Activated CD8-positive, alpha-beta memory T cell treated with anti-CD3 and anti-CD28 coated beads for 36 hours (primary cell): ENCODE measurements at places on chromosomes 1 and 21. TPM values are rescaled to one million over a fixed set of nuclear protein-coding genes. Genes with fewer than 3 reads are reported as not detected.

GBP7 gene
- 0.08 TPM for total RNA-seq

OR6N1 gene
- not detected for total RNA-seq

TLR5 gene
- total RNA-seq, result 0.23 TPM

PGBD5 gene
- total RNA-seq, result not detected

ACOT11 gene
- 0.57 TPM for total RNA-seq

DRAXIN gene
- 0.06 TPM for total RNA-seq

TDRD5 gene
- not detected for total RNA-seq

NOS1AP gene
- 0.13 TPM for total RNA-seq

LCE6A gene
- not detected for total RNA-seq

OR2T35 gene
- total RNA-seq, result not detected

CD247 gene
- total RNA-seq, result 159 TPM

FCRL1 gene
- total RNA-seq, result not detected

CSF3R gene
- not detected for total RNA-seq

MRPS21 gene
- total RNA-seq, result 78.1 TPM

SLC2A5 gene
- not detected for total RNA-seq

GNPAT gene
- total RNA-seq, result 56.6 TPM

PLEKHA6 gene
- 0.23 TPM for total RNA-seq

ZBTB37 gene
- 7.7 TPM for total RNA-seq

SDF4 gene
- 147 TPM for total RNA-seq

TAF1A gene
- total RNA-seq, result 22.8 TPM

SLAMF8 gene
- 3.6 TPM for total RNA-seq

CRYZL1 gene
- 27.4 TPM for total RNA-seq

OLIG2 gene
- not detected for total RNA-seq

TSPAN1 gene
- total RNA-seq, result not detected

PGLYRP4 gene
- not detected for total RNA-seq

CASZ1 gene
- total RNA-seq, result 2.4 TPM

HES3 gene
- not detected for total RNA-seq

PDZK1IP1 gene
- not detected for total RNA-seq

AIRE gene
- total RNA-seq, result not detected

SLC25A34 gene
- total RNA-seq, result 0.75 TPM

DVL1 gene
- total RNA-seq, result 45.2 TPM

KRTAP7-1 gene
- not detected for total RNA-seq

PTAFR gene
- 0.21 TPM for total RNA-seq

SLC5A9 gene
- total RNA-seq, result not detected

LIPI gene
- total RNA-seq, result not detected

SPRR3 gene
- not detected for total RNA-seq

CD5L gene
- total RNA-seq, result not detected

LCE2B gene
- total RNA-seq, result not detected

USF1 gene
- 63.8 TPM for total RNA-seq

EXTL1 gene
- not detected for total RNA-seq

HRNR gene
- total RNA-seq, result not detected

METTL13 gene
- total RNA-seq, result 66.0 TPM

C1orf74 gene
- 2.1 TPM for total RNA-seq

ATP1A2 gene
- not detected for total RNA-seq

RGSL1 gene
- not detected for total RNA-seq

CLEC20A gene
- not detected for total RNA-seq

VASH2 gene
- 0.44 TPM for total RNA-seq

IGSF9 gene
- 0.06 TPM for total RNA-seq

IQGAP3 gene
- total RNA-seq, result 8.6 TPM

FCRL6 gene
- total RNA-seq, result 0.40 TPM

CYP4A11 gene
- total RNA-seq, result not detected

CAPN9 gene
- not detected for total RNA-seq

AMY1B gene
- total RNA-seq, result not detected

MX2 gene
- total RNA-seq, result 10.5 TPM

TRPM2 gene
- total RNA-seq, result 6.5 TPM

BEND5 gene
- 5.0 TPM for total RNA-seq

ALX3 gene
- total RNA-seq, result not detected

HORMAD1 gene
- not detected for total RNA-seq

CEPT1 gene
- 36.3 TPM for total RNA-seq
